ENCODE measurements at places on chromosomes 2 and 18. TPM values are rescaled to one million over a fixed set of nuclear protein-coding genes. Genes with fewer than 3 reads are reported as not detected.

DNA sequence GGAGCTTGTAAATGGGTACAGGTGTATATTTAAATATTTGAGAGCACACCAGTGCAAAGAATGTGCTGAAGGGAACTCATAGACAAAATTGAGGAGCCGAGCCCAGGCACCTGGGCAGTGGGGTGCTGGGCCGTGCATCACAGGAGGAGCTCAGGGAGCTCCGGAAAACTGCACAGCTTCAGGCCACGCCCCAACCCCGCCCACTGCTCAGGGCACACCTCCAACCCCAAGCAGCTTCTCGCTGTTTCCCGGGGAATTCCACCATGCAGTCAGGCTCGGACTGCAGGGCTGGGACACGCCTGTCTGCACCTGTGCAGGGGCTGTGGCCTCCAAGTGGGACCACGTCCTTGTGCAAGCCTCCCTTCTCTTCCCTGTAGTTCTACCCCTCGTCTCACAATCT, 243.0 kb downstream of the HDAC4 start:
- DNase-seq: no peak

THSD7B gene
- not detected for total RNA-seq

NYAP2 gene
- total RNA-seq: not detected

DNA sequence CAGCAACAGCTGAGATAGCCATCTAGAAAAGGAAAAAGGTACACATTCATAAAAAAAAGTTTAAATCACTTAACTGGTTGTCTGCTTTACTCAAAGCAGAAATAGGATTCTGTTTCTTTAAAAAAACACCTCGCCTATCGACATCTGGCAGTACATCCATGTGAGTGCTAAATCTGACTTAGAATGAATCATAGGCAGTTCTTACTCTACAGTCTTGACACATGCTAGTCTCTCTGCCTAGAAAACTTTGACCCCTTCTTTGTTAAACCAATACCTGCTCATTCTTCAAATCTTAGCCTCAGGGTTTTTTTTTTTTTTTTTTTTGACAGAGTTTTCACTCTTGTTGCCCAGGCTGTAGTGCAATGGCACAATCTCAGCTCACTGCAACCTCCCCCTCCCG, 37.1 kb upstream of the GPR75 start:
- DNase-seq: no peak

GRCh38 chr2:215831296-215831913, 181.9 kb downstream of the MREG start:
- no peak for DNase-seq

NCKAP5 gene
- total RNA-seq: not detected

DUSP28 gene
- 9.3 TPM for total RNA-seq

- DNase-seq: no peak
Measured at GRCh38 chr18:79720359-79720733, 40.7 kb downstream of the CTDP1 start.

DOK6 gene
- not detected for total RNA-seq

DNA sequence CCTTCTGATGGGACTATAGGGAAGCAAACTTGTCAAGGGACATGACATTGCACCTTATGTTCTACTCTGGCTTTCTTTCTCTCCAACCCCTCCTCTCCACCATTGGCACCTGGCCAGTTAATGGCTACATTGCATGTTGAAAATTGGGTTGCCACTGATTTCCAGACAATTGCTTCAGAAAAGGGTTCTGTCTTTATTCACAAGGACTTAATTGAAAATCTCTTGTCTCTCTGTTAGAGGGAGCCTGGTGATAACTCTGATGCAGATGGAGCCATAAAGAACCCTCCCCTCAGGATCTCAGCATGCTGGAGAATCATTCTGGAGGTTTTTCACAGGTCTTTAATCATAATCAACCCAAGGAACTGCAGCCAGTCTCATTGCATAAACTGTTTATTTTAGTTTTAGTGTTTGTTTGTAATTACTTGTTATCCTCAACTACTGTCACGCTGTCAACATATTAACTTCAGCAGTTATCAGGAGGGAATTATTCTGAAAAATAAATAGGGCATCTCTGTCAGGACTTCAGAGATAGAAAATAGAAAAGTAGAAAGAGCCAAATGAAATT, 316.8 kb downstream of the RIT2 start:
- DNase-seq: no peak

NXPH2 gene
- total RNA-seq: not detected

GRCh38 chr2:22821458-22821857, 563.5 kb upstream of the KLHL29 start:
- no peak for DNase-seq

GRCh38 chr2:217415316-217415715, 555.5 kb upstream of the TNP1 start:
- DNase-seq: no peak

- peak; percentile 10 for DNase-seq
Measured at GRCh38 chr2:218026676-218027425, 24.1 kb upstream of the TNS1 start.

GRCh38 chr2:208501206-208501605, 94.6 kb downstream of the PTH2R start:
- DNase-seq: no peak

MLPH gene
- not detected for total RNA-seq

- DNase-seq: no peak
Measured at GRCh38 chr2:157061799-157062198, 195.7 kb upstream of the GALNT5 start.

- DNase-seq: no peak
Measured at GRCh38 chr2:226121046-226121738, 678.4 kb downstream of the IRS1 start.

DNA sequence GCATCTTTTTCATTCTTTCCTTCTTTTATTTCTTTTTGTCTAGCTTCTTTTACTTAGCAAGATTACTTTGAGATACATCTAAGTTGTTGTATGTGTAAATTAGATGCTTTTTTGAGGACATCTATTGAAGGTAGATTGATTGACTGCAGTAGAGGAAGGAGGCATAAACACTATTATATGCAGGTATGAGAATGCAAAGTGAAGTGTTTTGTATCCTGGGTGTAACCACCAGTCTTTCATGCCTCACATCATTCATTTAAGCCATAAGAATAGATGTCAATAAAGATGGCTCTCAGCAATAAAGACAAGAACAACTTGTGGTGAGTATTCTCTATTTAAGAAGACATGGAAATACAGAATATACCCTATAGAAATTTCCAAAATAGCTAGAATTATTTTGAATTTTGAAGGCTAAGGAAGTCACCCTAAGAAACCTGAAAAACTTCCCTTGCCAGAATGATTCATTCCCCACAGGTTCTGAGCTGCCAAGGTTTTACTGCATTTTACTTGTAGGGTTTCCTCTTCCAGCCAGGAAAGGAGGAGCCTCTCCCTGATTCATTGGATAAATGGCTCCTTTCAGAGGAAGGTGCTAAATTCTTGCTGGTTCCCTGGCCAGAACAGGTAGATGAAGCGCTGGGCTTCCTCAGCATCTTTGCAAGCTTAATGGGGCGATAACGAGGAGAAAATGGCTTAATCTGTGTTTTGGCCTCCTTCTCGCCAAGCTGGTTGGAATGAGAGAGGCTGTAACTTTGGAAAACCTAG, 279.8 kb upstream of the SLC14A2 start:
- DNase-seq: no peak

- no peak for DNase-seq
Measured at GRCh38 chr18:40769786-40770185, 1185.2 kb upstream of the PIK3C3 start.

REG3G gene
- not detected for total RNA-seq

DNA sequence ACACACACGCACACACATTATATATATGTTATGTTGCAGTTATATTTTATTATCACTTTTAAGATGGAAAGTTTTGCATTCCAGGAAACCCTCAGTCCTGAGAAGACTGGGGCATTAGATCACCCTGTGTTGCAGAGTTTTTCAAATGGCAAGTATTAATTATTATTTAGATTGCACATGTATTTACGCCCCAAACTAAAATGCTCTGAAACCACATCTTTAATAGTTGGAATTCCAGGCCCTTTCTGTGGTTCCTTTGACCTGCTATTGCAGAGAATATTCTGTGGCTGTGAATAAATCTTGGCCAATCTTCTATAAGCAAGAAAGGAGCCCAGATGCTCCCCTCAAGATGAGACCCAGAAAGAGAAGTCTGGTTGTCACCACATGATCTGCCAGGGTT, 427.0 kb upstream of the TNP1 start:
- no peak for DNase-seq

C2orf80 gene
- total RNA-seq: not detected

EVX2 gene
- total RNA-seq: not detected

DNA sequence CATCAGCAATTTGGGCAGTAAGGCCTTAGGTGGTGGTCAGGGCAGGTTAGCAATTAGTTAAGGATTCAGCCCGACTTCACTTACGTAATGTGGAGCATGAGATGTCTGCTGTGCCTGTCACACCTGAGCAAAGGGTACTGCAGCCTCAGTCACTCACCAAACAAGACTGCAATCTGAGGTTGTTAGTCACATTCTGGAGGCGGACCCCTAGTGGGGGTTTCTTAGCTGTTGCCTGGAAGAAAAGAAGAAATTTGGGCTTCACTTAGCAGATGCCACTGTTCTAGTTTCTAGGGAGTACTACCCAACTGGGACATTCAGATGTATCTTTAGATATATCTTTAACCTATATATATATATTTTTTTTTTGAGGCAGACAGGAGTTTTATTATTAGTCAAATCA, 529.9 kb downstream of the SLC4A3 start:
- DNase-seq: no peak

GRCh38 chr2:236682651-236683422, 113.2 kb downstream of the ACKR3 start:
- DNase-seq: no peak

ATOH8 gene
- total RNA-seq: 0.55 TPM

DNA sequence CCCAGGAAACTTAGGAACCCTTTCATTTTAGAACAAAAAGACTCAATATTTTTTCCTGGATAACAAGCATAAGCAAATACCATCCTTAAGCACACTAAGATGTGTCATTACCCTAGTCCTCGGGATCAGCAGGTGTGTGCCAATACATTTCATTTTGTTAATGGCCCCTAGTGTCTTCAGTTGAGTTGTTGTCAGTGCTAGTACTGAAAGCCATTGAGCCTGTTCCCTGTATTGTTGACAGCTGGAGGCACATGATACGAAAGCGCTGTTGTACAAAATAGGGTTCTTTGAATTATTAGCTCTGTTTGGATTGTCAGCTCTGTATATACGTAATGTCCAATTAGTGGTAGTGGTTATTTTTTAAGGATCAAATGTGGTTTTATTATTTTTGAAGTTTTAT, 29.5 kb downstream of the VAPA start:
- no peak for DNase-seq

CXCR1 gene
- 2.7 TPM for total RNA-seq

DNA sequence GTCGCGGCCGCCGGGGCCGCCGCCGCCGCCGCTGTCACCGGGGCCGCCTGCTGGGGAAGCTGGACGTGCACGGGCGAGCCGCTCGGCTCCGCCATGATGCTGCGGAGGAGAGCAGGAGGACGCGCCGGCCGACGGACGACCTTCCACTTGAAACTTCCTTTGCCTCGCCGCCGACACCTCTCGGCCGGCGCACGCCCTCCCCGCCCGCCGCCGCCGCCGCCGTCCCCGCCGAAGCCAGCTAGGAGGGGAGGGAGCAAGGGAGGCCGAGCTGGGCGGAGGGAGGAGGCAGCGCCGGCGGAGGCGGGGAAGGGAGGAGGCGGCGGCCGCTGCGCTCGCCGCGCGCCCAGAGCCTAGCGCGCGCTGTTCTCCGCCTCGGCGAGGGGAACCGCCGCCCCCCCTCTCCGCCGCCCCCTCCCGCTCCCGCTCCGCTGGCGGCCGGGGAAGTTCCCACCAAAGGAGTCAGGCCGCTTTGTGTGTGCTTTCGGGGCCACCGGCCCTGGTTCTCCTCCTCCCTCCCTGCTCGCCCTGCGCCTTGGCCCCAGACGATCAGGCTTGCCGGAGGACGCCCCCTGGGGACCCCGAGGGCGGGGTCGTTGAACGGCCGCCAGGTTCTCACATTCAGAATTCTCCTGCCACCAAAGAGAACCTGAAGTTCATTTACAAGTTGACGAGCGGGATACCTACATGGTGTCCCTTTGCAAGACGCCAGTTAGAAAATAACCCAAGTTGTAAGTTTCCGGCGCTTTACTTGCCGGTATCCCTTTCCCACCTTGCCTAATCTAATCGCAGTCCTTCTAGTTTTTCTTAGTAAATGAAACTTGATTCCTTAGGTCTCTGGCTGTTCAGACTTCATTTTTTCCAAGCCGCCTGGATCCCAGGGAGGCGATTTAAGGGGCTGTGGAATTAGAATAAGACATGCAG, at the start of gene STK39:
STK39 (minus strand) TSS at position 255 of the 921 bp plus-strand sequence; CDS start at position 95, 160 bp downstream.
- DNase-seq: peak; percentile 74

GRCh38 chr18:57869221-57869620, 66.1 kb upstream of the ATP8B1 start:
- no peak for DNase-seq

GRCh38 chr2:2657121-2657962, 326.3 kb upstream of the MYT1L start:
- no peak for DNase-seq

- no peak for DNase-seq
Measured at GRCh38 chr2:36587101-36587500, 10.9 kb downstream of the FEZ2 start.

- no peak for DNase-seq
Measured at GRCh38 chr2:218186876-218187275, 20.1 kb upstream of the CXCR1 start.

EMILIN2 gene
- 21.4 TPM for total RNA-seq

- DNase-seq: no peak
Measured at GRCh38 chr2:219733106-219733505, 105.7 kb downstream of the SLC4A3 start.

GRCh38 chr2:225472161-225472560, 72.7 kb downstream of the NYAP2 start:
- DNase-seq: no peak

Data from activated CD4-positive, alpha-beta memory T cell treated with anti-CD3 and anti-CD28 coated beads, Interleukin-2, amount 10 ng/mL, durations not matched to agents 7 days and 5 days (primary cell).